GM12878 (cell line): ENCODE measurements at places on chromosomes 5 and 9. TPM values are rescaled to one million over a fixed set of nuclear protein-coding genes. Genes with fewer than 3 reads are reported as not detected.

The ZNF366 gene
- total RNA-seq, result 0.18 TPM in 1 of 2 replicates, not detected in the other

The DNAH5 gene
- total RNA-seq, result under 0.01 TPM in 1 of 2 replicates, not detected in the other

The STRBP gene
- total RNA-seq, result 80.8 and 89.4 TPM in 2 replicates

The PLAC8L1 gene
- total RNA-seq, result not detected in 2 replicates

The EQTN gene
- not detected in 2 replicates for total RNA-seq

The MAPKAP1 gene
- 98.0 and 107 TPM in 2 replicates for total RNA-seq

The SLC36A3 gene
- total RNA-seq, result not detected in 2 replicates

The NANS gene
- total RNA-seq, result 47.8 and 49.1 TPM in 2 replicates

The SOWAHA gene
- 0.10 TPM in 1 of 2 replicates, not detected in the other for total RNA-seq

The WDR70 gene
- total RNA-seq, result 28.5 and 37.8 TPM in 2 replicates

The PCDHB16 gene
- not detected in 2 replicates for total RNA-seq
